ENCODE measurements at places on chromosomes 7 and 10.

GRCh38 chr10:132601567-132601966 is 64.0 kb downstream of the INPP5A start:
- no peak for DNase-seq

GRCh38 chr7:32214913-32215312 is 144.7 kb upstream of the PDE1C start:
- no peak for DNase-seq

DNA sequence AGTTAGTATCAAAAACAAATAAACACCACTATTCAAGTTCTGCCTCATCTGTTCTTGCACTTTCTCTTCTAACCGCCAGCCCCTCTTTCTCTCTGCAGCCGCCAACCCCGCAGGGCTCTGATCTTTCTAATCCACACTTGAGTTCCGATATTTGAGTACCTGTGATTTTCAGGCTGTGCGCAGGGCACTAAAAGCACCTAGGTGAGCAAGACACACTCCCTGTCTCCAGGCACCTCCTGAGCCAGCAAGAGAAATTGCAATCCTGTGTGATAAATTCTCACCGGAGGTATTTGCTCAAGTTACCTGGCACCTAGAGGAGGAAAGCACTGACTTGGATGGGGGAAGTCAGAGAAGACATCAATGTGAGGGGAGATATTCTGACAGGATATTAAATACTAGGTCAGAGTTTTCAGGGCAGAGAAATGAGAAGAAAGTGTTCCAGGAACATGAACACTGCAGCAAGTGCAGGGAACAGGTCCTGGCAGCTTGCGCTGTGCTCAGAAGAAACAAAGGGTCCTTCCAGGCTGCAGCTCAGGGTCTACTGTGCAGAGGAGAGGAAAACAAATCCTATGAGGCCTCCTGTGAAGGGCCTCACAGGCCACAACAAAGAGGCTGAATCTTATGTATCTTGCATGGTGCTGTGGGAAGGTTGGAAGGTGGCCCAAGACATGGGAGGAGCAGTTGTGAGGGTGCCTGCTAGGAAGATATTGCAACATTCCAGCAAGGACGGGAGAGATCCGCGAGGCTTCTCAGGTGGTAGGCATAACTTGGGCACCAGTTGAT is 568.7 kb upstream of the MGMT start:
- no peak for DNase-seq

GRCh38 chr10:3741688-3742461 is 43.1 kb downstream of the KLF6 start:
- no peak for DNase-seq

GRCh38 chr10:5079306-5079830 is 14.8 kb upstream of the AKR1C3 start:
- no peak for DNase-seq

DNA sequence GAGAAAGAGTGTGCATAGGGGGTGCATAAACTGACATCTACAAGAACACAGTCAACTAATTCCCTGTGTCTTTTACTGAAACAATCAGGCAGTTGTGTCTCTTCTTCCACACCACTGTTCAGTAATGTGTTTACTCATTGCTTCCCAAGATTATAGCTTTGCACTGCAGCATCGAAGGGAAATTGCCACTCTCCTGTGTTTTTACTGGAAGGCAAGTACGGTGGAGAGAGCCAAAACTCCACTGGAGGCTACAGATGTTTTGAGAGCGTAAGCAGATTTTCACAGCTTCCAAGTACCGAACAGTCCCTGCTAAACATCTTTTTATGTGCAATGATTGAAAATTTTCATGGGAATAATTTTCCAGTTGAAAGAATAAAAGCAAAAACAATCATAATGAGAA is 510.5 kb upstream of the AKR1E2 start:
- DNase-seq: no peak

- DNase-seq: no peak
Measured at GRCh38 chr10:68812420-68812819, 14.9 kb upstream of the STOX1 start.

GRCh38 chr10:110834629-110835301 is 37.0 kb upstream of the PDCD4 start:
- no peak for DNase-seq

DNA sequence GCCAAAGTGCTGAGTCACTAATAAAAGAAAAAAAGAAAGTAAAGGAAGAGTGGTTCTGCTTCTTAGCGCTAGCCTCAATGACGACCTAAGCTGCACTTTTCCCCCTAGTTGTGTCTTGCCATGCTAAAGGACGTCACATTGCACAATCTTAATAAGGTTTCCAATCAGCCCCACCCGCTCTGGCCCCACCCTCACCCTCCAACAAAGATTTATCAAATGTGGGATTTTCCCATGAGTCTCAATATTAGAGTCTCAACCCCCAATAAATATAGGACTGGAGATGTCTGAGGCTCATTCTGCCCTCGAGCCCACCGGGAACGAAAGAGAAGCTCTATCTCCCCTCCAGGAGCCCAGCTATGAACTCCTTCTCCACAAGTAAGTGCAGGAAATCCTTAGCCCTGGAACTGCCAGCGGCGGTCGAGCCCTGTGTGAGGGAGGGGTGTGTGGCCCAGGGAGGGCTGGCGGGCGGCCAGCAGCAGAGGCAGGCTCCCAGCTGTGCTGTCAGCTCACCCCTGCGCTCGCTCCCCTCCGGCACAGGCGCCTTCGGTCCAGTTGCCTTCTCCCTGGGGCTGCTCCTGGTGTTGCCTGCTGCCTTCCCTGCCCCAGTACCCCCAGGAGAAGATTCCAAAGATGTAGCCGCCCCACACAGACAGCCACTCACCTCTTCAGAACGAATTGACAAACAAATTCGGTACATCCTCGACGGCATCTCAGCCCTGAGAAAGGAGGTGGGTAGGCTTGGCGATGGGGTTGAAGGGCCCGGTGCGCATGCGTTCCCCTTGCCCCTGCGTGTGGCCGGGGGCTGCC is at the start of gene IL6:
TSS of gene IL6 (plus strand) at position 294 of the 807 bp plus-strand sequence. CDS start at position 357, 63 bp downstream.
- DNase-seq: no peak

Data from GM12891 (cell line).